ENCODE measurements at places on chromosomes 4 and X.
A peak's percentile ranks its signal among the peaks of the same experiment; 100 is the strongest.

GRCh38 chr4:184074677-184075388 is 142.8 kb downstream of the ENPP6 start:
- no peak for DNase-seq

DNA sequence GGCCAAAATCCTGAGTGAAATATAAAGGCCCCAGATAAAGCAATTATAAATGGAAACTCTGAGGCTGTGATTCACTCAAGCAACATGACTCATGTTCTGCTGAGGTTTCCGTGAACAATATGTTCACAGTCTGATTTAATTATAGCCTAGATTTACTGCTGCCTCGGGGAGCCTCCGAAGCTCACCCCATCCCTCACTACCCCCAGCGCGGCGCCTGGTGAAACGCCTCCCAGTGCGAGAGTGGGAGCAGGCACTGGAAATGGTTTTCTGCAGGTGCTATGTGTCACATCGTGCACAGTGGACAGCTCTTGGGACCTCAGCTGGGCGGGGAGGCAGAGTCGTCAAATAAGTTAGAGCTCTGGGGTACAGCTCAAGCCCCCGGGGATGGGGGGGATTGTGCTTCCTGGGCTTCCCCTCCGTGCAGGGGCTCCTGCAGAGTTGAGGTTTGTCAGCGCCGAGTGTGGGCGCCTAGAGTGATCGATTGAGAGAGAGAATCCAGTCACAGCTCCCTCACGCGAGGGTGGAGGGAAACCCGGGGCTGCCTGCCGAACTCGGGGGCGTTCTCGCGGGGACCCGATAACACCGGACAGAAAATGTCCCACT is 110.6 kb downstream of the PHKA2 start:
- DNase-seq: peak; percentile 33

- peak; percentile 57 for DNase-seq
Measured at GRCh38 chr4:6362896-6363295, 93.2 kb downstream of the WFS1 start.

DNA sequence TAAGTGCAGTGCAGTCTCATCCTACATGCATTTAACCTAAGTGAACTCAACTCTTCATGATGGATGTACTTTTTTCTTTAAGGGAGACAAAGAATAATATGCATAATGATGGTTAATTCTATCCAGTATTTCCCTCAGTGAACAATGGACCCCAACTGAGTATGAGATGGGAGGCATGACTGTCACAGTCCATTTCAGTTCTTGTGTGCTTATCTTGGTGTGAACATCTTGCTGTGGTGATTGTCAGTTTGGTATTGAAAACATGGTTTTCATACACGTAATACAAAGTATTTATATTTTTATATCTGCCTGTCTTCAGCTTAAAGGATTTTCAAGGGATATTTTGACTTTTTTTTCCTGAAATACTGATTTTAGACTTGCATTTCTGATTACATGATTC is 72.0 kb upstream of the NDUFC1 start:
- DNase-seq: no peak

DNA sequence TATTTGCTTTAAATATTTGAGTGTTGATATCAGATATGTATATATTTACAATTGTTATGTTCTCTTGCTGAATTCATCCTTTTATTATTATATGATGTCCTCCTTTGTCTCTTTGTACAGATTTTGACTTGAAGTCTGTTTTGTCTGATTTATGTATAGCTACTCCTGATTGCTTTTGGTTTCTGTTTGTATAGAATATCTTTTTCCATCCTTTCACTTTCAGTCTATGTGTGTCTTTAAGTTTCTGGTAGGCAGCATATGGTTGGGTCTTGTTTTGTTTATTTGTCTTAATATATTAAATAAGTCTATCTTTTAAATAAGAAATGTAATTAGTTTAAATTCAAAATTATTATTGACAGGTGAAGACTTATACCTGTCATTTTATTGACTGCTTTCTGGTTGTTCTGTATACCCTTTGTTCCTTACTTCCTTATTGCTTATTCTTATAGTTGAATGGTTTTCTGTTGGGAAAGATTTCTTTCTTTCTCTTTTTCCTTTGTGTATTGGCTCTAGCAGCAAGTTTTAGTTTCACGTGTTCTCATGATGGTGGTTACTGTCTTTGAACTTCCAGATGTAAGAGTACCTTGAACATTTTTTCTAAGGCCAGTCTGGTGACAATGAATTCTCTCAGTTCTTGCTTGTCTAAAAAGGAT is 31.1 kb downstream of the RAB28 start:
- DNase-seq: no peak

DNA sequence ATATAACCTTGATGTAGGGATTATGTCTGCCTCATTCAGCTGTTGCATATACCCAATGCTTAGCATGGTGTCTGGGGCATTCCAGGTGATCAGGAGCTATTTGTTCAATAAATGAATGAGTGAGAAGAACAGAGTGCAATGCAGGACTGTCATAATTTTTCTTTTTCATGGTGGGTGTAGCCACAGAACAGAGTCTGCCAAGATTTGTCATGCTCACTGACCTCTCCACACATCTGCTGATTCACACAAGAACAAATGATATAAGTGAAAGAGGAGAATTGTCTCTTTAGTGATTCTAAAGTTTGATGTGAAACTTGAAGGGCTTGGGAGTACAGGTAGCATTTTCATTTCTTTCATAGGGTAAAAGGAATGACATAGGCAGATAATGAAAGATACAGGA is 64.4 kb upstream of the TEX13D start:
- no peak for DNase-seq

DNA sequence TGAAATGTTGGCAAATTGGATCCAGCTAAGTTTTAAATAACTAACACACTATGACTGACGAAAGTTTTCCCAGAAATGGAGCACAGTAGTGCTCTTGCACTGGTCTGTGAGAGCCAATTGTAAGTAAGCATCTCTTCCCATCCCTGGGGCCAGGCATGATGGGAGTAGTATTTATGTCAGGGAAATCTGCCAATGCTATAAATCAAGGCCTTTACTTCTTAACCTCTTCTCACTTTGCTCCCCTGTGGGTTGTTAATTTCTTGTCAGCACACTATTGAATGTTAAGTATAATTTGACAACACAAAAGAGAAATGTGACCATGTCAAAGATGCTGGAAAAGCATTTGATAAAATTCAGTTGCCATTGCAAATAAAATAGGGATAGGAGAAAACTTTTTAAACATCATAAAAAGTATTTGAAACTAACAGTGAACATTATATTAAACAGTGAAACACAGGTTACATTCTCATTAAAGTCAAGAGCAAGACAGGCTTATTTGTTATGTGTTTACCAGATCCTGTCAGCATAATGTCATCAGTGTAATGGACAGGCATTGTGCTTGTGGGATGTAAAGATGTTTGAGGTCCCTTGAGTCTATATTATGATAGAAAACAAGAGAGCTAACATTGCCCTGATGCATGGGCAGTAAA is 5.0 kb downstream of the F8A1 start:
- DNase-seq: no peak

- no peak for DNase-seq
Measured at GRCh38 chrX:108198420-108198819, 106.8 kb downstream of the ATG4A start.

DNA sequence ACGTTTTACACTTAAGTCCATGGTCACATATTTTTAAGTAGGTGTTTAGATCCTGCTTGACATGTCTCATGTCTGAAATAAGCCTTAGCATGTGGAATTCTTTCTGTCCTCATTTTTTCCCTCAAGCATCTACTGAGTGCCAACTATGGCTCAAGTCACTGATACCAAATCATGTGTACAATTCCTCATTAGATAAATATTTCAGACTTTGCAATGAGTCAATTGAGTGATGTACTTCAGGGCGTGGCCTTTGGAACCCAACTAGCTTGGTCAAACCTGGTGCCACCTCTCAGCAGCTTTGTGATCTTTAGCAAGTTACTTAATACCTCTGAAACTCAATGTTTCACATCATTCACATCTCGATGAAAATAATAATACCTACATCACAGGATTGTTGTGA is 12.6 kb upstream of the JADE1 start:
- DNase-seq: no peak

GRCh38 chr4:78640714-78641113 is 89.1 kb downstream of the ANXA3 start:
- DNase-seq: no peak

DNA sequence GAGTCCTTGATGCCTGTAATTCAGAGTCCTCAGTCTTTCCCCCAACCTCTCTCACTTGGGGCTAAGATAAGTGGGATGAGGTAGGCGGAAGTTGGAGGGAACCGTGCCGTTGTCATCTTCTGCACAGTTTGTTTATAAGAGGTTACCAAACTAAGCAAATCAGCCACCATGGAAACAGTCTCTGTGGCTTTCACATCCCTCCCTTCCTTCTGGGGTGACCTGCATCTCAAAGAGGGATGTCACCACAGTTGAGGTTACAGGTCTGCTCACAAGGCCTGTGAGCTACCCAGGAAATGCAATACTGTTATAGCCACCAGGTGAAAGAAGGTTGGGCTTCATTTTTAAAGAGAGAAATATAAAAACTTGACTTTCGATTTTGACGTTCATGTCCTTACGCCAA is 26.3 kb downstream of the RTL5 start:
- peak; percentile 29 for DNase-seq

DNA sequence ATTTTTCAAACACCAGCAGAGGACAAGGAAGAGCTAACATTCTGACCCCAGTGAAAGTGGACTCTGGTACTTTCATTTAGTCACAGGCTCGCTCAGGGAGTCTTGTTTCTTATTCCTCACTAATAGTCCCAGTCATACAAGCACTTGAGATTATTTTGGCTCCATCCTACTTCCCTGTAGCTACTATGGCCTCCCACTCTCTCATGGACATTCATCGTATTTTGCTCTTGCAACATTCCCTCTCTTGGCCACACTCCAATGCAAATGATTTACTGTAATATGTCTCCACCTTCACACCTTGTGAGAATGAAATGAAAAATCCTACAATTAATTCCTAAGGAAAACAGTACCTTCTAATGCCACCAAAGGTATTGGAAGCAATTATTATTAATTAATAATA is 21.3 kb downstream of the PLRG1 start:
- no peak for DNase-seq

- DNase-seq: no peak
Measured at GRCh38 chrX:148672517-148672916, 172.1 kb downstream of the AFF2 start.

GRCh38 chr4:154024097-154024694 is 235.3 kb upstream of the SFRP2 start:
- DNase-seq: no peak

- DNase-seq: no peak
Measured at GRCh38 chr4:140213749-140214148, 59.8 kb upstream of the MAML3 start.

- DNase-seq: no peak
Measured at GRCh38 chrX:3231766-3232165, 114.7 kb downstream of the MXRA5 start.

GRCh38 chr4:59729321-59729720 is 1470.8 kb upstream of the ADGRL3 start:
- no peak for DNase-seq

- DNase-seq: no peak
Measured at GRCh38 chr4:145808848-145809512, 129.0 kb downstream of the C4orf51 start.

- no peak for DNase-seq
Measured at GRCh38 chrX:119041175-119041574, 31.6 kb upstream of the CT47C1 start.

GRCh38 chr4:677431-678293 is 3.3 kb downstream of the MYL5 start:
- DNase-seq: no peak

DNA sequence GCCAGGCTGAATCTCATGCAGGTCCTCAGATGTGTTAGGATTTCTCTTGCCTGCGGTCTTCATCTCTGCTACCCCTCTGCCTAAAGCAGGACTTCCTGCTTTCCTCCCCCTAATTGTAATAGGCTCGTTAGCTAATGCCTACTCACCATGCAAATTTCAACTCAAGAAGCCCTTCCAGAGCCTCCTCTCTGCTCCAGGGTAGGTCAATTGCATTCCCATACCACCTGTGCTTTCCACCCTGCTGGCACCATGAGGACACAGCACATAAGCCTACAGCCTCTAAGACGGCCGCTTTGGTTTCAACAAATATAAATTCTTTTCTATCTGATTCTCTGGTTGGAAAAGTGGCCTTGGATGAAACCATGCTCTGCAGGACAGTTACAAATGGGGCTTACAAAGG is 93.9 kb downstream of the QDPR start:
- DNase-seq: no peak

DNA sequence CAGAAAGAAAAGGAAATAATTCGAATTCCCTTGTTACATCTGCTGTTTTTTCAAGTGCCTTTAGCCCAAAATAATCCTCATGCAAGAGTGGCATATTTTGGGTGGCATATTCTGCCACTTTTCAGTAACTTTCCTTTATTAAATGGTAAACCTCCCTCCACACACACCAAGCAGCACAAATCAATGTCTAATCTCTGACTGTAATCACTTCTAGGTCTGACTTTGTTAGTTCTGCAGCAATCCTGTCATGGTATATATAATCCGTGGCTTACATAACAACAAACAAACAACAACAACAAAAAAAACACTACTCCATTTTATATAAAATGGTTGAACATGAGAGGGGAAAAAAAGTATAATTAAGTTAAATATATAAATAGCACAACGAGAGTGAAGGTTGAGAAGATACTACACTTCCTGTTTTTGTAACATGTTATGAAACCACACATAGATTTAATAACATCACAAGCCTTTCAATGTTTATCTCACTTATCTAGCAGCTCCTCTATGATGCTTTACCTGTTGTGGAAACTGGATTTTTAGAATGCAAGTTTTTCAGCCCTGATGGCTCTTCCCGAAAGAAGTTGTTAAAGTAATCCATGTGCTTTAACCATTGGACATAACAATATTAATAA is 715.4 kb downstream of the GRXCR1 start:
- no peak for DNase-seq

DNA sequence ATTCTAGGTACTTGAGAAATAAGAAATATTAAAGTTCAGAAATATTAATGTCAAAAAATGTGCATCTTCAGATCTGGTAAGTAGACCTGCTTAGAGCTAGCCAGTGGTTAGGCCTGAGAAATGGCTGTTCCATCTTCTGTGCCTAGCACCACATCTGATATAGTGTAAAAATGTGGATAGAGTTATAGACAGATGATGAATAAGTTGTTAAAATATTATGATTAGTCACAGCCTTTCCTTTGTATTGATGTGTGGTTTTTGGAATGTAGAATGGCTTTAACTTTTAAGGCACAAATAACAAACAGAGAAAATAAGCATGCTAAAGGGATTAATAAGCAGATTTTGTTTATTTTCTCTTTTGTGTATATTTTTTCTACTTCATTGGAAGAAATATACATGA is 133.5 kb upstream of the NUDT6 start:
- no peak for DNase-seq

Measured in stimulated activated CD8-positive, alpha-beta memory T cell treated with anti-CD3 and anti-CD28 coated beads, Interleukin-4, amount 100 ng/mL, for 48 hours (primary cell).